ENCODE measurements at places on chromosomes 5 and 9.

- no peak for DNase-seq
Observed at GRCh38 chr5:112975721-112976431, 722 bp upstream of the DCP2 start.

GRCh38 chr5:176693477-176693851 is 46.2 kb downstream of the TSPAN17 start:
- no peak for DNase-seq

- no peak for DNase-seq
Observed at GRCh38 chr9:136881691-136882108, 4.6 kb upstream of the TRAF2 start.

GRCh38 chr9:36018891-36019720 is 17.6 kb upstream of the RECK start:
- DNase-seq: no peak

GRCh38 chr9:32554107-32554506 is 1.7 kb upstream of the TOPORS start:
- DNase-seq: no peak

- no peak for DNase-seq
Observed at GRCh38 chr9:122336866-122337555, 33.8 kb upstream of the PTGS1 start.
